ENCODE measurements at places on chromosomes 5 and 9.

GRCh38 chr5:63743096-63743798 lies 219.0 kb downstream of the HTR1A start:
- DNase-seq, result no peak

GRCh38 chr9:98702835-98703380 lies 5.8 kb downstream of the GABBR2 start:
- DNase-seq, result no peak

GRCh38 chr9:135864447-135865049 lies 42.8 kb downstream of the CAMSAP1 start:
- peak; percentile 62 for DNase-seq

GRCh38 chr9:131545003-131545785 lies at the start of gene PRRT1B:
PRRT1B (plus strand) TSS chr9:131545523; CDS start chr9:131545616, 93 bp downstream.
- DNase-seq, result no peak

- no peak for DNase-seq
Observed at GRCh38 chr9:79945016-79945415, 373.3 kb downstream of the TLE4 start.

GRCh38 chr5:149432376-149432775 lies 53.3 kb upstream of the IL17B start:
- no peak for DNase-seq

GRCh38 chr5:158911693-158912363 lies 187.9 kb downstream of the EBF1 start:
- DNase-seq, result no peak

GRCh38 chr5:96747720-96748119 lies 60.0 kb downstream of the ERAP1 start:
- DNase-seq, result no peak

Data from stimulated activated CD8-positive, alpha-beta memory T cell treated with anti-CD3 and anti-CD28 coated beads, Interleukin-4, amount 100 ng/mL, for 24 hours (primary cell).